ENCODE measurements at places on chromosomes 7 and 10.
A peak's percentile ranks its signal among the peaks of the same experiment; 100 is the strongest.

GRCh38 chr7:36224934-36225858, 72.1 kb downstream of the EEPD1 start:
- no peak for DNase-seq

DNA sequence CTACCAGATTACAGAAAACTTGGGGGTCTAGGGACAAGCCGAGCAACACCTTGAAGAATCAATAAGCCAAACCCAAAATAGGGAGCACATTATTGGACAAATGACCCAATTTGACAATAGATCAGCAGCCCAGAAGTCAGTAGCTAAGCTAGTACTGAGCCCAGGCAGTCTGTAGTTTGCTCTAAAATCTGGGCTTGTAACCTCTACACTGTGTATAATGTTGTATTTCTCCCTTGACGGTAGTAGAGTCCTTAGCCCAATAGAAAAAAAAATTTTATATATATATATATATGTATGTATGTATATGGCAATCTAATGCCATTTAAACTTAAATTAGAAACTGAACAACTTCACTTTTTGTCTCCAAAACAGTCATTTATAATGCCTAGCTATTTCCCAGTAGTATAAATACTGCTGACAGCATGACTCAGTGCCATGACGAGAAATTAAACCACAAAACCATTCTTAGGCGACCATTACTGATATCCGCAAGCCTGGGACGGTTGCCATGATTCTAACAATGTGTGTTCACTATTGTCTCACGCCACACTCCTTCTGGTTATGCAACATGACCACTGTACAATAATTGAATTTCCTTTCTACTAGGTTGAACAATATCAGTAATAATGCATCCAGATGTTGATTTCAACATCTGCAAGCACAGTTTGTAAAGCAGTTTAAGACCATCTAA, 110.5 kb downstream of the IPMK start:
- no peak for DNase-seq

- DNase-seq = no peak
Observed at GRCh38 chr7:15764010-15764409, 77.5 kb upstream of the MEOX2 start.

DNA sequence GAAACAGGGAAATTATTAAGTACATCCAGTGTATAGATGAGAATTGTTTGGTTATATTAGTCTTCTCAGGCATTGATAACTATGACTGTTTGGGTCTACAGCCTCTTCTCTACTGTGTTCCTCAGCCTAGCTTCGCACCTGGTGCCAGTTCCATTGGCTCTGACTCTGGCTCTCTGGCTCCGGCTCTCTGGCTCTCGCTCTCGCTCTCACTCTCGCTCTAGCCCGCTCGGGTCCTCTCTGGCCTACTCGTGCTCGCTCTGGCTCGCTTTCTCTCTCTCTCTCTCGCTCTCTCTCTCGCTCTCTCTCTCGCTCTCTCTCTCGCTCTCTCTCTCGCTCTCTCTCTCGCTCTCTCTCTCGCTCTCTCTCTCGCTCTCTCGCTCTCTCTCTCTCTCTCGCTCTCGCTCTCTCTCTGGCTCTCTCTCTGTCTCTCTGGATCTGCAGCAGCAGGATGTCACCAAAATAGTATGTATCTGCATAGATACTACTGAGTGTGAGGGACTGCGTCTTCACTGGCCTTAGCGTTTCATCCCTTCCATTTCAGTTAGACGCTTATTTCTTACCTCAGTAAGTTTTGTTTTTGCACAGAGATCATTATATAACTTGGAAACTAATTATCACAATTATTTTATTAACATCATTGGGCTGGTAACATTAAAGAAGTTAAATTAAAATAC, 6.5 kb upstream of the SSBP1 start:
- no peak for DNase-seq

- DNase-seq = no peak
Observed at GRCh38 chr10:27890971-27891370, 107.9 kb downstream of the ODAD2 start.

DNA sequence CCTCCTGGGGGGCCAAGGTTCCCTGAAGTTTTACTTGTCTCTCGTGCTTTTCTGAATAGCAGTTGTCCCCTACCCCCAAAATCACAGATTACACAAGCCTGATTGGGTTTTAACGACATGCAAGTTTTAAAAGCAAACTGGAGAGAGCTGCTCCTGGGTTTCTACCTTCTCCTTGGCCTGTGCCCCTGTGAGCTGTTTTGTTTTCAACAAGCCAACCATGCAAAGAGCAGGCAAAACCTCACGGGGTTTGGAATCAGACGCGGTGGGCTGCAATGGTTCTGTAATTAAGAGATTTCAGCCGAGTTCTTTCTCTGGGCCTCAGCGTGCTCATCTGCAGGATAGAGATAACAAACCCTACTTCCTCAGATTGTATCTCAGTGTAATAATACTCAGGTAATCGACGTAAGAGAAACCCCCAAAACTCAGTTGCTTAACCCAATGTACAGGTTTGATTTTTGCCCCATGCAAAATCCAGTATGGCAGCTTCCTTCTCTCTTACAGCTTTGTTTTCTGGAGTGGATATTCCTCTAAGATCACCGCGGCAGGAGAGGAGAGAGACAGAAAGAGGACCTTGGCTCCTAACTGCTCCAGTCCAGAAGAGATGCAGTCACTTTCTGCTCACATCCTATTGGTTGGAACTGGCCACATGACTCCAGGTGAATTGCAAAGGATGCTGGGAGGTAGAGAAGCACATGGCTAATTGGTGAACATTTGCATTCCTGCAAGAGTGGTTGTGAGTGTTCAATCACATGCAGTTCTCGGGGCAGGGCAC, 42.0 kb downstream of the MYL10 start:
- DNase-seq = no peak

DNA sequence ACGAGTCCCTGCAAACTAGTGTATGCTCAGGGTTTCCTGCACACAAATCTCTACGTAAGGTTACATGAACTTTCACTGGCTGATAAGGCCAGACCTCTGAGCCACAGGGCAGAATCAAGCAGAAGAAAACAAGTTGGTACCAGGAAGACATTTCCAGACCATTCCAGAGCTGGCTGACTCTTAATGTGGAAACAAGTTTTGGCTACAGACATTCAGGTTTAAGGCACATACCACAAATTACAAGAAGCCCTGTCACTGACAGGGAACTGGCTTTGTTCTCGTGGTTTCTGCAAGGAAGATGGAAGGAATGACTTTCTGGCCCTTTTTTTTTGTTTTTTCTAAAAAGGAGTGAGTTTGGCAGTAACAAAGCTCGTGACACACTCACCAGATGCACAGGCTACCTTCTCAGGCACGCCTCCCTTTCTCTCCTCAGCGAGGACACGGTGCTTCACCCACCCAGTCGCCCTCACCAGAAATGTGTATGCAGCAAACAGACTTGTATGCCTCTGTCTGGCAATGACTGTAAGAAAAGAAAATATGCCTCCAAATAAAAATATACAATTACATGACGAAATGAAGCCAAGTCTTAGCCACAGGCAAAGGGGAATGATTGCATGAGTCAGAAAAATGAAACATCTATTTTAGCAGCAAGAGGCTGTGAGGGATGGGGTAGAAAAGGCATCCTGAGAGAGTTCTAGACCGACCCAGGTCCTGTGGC, 22.6 kb downstream of the PLAC9 start:
- peak; percentile 11 for DNase-seq

- DNase-seq = no peak
Observed at GRCh38 chr10:5033061-5033778, 29.6 kb upstream of the AKR1C2 start.

GRCh38 chr10:33416691-33417090, 82.2 kb upstream of the NRP1 start:
- no peak for DNase-seq

GRCh38 chr10:97718178-97718577, 4.6 kb downstream of the MARVELD1 start:
- DNase-seq = no peak

DNA sequence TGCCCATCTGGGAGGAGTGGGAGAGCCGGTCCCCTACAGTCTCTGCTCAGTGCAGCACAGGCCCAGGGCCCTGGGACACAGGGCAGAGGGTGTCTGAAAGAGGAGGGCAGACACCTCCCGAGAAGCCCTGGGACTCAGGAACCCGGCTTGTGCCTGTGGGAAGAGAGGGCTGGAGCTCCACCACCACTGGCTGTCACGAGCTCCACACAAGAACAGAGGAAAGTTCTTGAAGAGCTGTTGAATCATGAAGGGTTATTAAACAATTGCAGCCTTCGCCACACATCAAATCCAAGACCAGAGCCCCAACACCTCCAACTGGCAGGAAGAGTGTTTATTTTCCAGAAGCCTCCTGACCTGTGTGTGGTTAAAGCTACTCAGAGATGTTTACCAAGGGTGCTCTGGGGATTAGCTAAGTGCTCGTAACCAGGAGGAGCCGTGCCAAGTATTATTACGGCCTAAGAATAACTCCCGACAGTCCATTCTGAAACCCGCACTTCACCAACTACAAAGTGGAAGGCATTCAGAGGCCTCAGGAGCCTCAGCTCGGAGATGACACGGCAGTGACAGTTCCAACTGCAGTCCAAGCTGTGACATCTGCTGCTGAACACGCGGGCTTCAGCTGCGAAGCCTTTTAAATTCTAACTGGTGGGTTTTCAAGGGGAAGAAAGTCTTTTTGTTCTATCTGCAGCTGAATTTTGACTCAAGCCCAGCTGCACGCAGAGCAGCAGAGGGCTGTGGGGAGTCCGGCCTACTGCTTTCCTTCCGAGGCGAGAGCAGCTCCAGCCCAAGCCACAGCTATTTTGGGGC, 75.1 kb downstream of the MAD1L1 start:
- DNase-seq = no peak

DNA sequence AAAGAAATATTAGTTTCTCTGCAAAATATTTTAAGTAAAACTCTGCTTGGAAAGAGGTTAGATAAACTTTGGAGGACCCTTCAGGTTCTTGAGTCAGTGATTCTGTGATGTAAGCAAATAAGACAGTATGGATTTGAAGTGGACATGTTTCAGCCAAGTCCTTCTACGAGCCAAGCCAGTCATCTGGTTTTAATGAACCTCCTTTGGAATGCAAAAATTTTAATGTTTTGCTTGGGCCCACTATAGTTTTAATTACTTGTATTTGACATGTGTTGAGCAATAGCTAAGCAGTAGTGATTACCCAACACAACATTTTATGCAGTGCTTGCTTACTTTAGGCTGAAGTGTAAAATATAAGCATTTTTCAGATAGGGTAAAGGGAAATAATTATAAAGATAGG, 296.3 kb upstream of the SEMA3D start:
- DNase-seq = no peak

DNA sequence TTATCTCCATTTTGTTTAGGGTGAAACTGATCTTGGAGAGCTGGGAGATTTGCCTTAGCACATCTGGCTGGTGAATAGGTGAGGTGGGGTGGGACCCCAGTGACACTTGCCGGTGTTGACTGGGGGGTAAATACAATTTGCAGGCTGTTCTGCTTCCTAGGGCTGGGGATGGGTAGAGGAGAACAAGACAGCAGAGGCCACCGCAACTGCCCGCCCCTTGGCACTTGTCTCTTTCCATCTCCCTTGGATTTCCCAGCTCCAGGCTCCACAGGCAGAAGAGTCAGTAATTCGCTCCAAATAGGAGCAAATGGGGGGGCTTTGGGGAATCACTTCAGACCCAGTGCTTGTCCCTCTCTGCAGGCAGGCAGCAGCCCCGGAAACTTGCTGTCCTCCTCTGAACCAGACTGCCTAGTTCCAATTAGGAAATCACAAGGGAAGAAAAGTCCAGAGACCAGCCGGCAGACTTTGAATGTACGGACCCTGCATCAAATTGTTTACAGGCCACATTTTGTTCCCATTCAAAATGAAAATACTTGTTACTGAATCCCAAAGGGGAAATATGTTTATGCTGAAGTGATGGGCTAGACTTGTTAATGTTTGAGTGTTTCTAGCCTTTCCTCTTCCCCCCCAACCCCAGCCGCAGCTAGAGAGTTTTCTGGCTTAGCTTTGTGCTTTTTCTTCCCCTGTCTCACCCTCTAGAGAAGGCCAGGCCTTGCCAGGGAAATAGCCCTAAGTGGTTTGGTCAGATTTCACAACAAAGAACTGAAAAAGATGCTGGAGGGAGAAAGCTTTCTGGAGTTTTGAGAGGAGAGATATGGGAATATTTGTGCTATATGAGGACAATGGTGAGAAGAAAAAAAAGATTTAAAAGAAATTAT, 10.0 kb upstream of the INPP5F start:
- DNase-seq = no peak

GRCh38 chr10:8211631-8212030, 157.1 kb downstream of the GATA3 start:
- no peak for DNase-seq
